Parietal lobe (tissue), 2 donors: ENCODE measurements at places on chromosomes 1 and 21. TPM values are rescaled to one million over a fixed set of nuclear protein-coding genes. Genes with fewer than 3 reads are reported as not detected.

Gene KLHDC8A
- total RNA-seq, result 41.0 TPM

Gene EPHB2
- 57.6 TPM for total RNA-seq

Gene LPGAT1
- total RNA-seq, result 102 TPM

Gene GJA9
- total RNA-seq, result not detected

Gene SMCP
- total RNA-seq, result not detected

Gene GNPAT
- total RNA-seq, result 65.4 TPM

Gene CAPN9
- not detected for total RNA-seq

Gene TAS1R2
- not detected for total RNA-seq

Gene HSD3B1
- not detected for total RNA-seq

Gene AVPR1B
- total RNA-seq, result not detected

Gene BNIPL
- total RNA-seq, result 0.31 TPM

Gene OR2W3
- total RNA-seq, result 6.3 TPM

Gene OR2T11
- not detected for total RNA-seq

Gene CFHR1
- 0.31 TPM for total RNA-seq

Gene MTF2
- 133 TPM for total RNA-seq

Gene KLF17
- not detected for total RNA-seq

Gene S100A3
- total RNA-seq, result not detected

Gene SLAMF6
- not detected for total RNA-seq

Gene CSRP1
- total RNA-seq, result 15.0 TPM

Gene TMEM79
- 2.2 TPM for total RNA-seq

Gene LRRC53
- total RNA-seq, result not detected

Gene PM20D1
- total RNA-seq, result not detected

Gene RPS27
- 1,626 TPM for total RNA-seq

Gene EDN2
- total RNA-seq, result not detected

Gene GCLM
- 6.6 TPM for total RNA-seq

Gene CCDC181
- 6.6 TPM for total RNA-seq

Gene RSPH1
- total RNA-seq, result 0.94 TPM

Gene IQGAP3
- 5.9 TPM for total RNA-seq

Gene GNAI3
- total RNA-seq, result 16.6 TPM

Gene TRABD2B
- not detected for total RNA-seq

Gene PRDM16
- total RNA-seq, result 20.7 TPM

Gene IVL
- total RNA-seq, result not detected

Gene MIER1
- 40.1 TPM for total RNA-seq

Gene MYBPH
- total RNA-seq, result not detected

Gene TTC13
- total RNA-seq, result 62.9 TPM

Gene CR1L
- total RNA-seq, result not detected

Gene RNU1-2
- under 0.01 TPM for total RNA-seq

Gene CR2
- total RNA-seq, result not detected

Gene FYB2
- total RNA-seq, result 0.94 TPM

Gene CCT3
- 302 TPM for total RNA-seq

Gene PSMB4
- total RNA-seq, result 224 TPM

Gene DR1
- 25.7 TPM for total RNA-seq

Gene CCDC27
- total RNA-seq, result not detected

Gene VCAM1
- 14.4 TPM for total RNA-seq

Gene CD48
- total RNA-seq, result not detected

Gene BMP8B
- 0.63 TPM for total RNA-seq

Gene ATP6V1G3
- total RNA-seq, result not detected

Gene IL20
- not detected for total RNA-seq

Gene RIPPLY3
- total RNA-seq, result not detected

Gene TFF2
- not detected for total RNA-seq

Gene GUCA2B
- total RNA-seq, result not detected

Gene AKNAD1
- 5.6 TPM for total RNA-seq

Gene ACTL8
- total RNA-seq, result not detected

Gene TCHHL1
- not detected for total RNA-seq

Gene DISP1
- 21.0 TPM for total RNA-seq

Gene FCAMR
- not detected for total RNA-seq

Gene DNASE2B
- not detected for total RNA-seq

Gene TRIM58
- 5.3 TPM for total RNA-seq

Gene FMN2
- total RNA-seq, result 66.4 TPM

Gene CD247
- total RNA-seq, result 3.1 TPM
